Urothelium cell line (cell line): ENCODE measurements at places on chromosomes 11 and 22.

DNA sequence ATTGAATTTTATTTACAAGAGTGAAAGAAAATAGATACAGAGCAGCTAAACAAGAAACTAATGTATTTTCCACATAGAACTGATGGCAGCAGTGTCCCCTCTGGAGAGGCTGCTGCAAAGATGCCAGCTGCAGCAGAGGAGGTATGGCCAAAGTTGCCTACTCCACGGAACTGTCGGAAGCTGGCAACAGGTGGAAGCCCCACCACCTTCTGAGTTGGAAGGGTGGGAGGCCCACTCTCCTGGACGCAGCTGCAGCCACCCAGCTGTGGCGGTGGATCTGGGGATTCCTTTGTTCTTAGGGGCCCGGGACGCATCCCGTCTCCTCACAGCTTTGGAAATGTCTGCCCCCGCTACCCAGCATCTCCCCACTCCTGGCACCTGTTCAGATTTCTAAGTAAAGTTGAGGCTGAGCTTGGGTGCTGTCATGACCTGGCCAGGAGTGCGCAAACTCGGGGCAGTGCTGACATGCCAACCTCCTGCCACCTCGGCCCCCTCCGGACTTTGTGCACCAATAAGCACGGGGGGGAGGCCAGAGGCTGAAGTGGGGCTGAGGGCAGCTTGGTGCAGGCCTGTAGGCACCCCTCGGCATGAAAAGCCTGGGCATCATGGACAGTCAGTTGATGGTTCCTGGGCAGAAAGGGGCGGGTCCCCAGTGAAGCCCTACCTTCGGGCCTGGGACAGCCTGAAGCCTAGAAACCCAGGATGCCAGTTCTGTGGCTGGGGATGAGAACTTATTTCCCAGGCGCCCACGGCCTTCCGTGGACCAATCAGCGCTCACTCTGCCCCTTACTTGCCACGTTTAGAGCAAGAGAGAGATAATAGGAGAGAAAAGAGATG is 1071.4 kb downstream of the JRKL start:
- DNase-seq: no peak

DNA sequence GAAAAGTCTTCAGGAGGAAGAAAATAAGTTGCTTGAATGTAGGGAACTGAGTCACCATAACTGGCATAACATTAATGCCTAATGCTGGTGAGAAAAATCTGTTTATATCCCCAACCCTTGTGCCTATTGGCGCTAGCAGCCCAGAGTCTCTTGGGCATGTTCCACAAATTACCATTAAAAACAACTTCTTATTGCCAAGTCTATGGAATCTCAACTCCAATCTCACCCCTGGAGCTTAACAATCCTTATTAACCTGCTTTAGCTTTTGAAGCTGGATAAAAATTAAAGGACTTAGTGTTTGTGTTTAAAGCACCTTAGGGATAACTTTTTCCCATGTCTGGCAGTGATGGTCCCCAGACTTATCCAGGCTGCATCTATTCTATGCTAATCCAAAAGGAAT is 143.0 kb downstream of the APIP start:
- DNase-seq: no peak

GRCh38 chr22:24370401-24370800 is 57.0 kb upstream of the ADORA2A start:
- DNase-seq: no peak

GRCh38 chr11:12169822-12170221 is 59.4 kb downstream of the MICAL2 start:
- no peak for DNase-seq

GRCh38 chr11:76670485-76671236 is at the start of gene LRRC32:
Gene LRRC32 (minus strand): TSS chr11:76670747. CDS start chr11:76665954, 4,793 bp downstream.
- DNase-seq: no peak

- DNase-seq: no peak
Observed at GRCh38 chr11:32575070-32575469, 8.6 kb upstream of the EIF3M start.

GRCh38 chr11:8219257-8220021 is 44.2 kb downstream of the LMO1 start:
- peak; percentile 72 for DNase-seq

DNA sequence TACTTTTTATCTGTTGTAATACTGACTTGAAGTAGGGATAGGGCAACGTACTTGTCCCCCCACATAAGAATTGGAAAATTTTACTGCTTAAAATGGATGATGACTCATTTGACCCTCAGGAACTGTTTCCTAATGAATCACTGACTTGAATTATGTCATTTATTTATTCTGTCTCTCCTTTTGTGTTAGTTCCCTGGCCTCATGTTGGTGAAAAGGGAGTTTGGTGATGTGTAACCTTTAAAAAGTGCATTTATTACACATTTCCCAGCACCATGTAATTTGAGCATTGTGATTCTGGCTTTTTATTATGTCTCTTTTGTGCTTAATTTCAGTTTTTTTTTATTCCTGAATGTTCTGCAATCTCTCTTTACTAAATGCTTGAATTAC is 20.3 kb upstream of the PGM2L1 start:
- peak; percentile 72 for DNase-seq

DNA sequence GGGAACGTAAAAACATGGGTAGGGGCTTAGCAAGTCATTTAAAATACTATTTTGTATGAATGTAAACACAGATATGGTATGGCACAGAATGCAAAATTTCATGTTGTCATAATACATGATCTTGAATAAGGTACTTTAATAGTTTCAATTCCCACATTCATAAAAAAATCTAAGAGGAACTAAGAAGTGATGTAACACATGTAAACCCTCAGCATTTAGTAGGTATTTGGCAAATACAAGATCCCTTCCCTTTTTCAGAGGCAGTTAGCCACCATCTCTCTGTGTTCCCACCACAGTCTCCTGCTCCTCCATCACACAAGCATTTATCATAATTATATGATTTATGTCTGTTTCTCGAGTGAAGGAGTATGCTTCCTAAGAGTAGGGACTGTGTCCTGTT is 251.8 kb downstream of the TENM4 start:
- DNase-seq: no peak

DNA sequence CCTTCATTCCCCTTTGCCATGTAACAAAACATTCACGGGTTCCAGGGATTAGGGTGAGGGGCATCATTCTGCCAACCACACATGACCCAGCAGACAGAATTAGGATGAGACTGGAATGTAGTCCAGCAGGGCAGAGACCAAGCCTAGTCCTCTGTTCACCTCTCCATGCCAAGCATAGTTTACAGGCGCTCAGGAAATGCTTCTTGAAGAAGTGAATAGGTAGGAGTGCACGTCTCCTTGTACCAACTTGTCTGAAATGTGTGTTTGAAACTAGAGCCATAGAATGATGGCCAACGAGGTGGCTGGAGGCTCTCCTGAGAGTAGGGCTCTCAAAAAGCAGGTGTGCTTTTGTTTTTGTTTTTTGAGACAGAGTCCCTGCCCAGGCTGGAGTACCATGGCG is 8.2 kb downstream of the SPINDOC start:
- DNase-seq: no peak

DNA sequence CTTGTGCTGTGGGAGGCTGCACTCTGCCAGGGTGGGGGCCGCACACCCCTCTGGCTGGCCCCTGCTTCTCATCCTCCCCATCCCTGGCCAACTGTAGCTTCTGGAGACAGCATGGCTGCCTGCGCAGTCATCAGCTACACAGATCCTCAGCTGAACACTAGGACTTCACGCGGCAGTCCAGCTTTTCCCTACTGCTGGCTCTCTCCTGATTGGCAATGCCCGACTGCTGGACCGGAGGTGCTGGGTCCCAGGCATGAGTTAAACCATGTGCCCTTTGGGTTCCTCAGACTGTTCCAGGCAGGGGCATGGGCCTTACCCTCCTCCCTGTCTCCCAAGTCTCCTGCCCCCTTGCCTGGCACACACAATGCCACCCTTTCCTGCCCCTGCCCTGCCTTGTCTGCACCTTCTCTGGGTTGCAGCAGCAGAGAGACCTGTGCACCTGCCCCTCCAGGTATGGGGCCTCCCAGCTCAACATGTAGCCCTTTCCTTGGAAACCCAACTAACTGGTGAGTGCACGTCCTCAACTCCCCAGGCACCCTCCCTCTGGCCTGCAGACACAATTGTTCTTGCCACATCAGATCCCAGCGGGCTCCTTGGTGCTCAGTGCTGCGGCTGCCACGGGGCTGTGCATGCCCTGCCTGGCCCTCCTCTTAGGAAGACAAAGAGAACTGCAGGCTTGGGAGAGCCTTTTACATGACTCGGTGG is 1039.2 kb downstream of the TBC1D22A start:
- no peak for DNase-seq

- DNase-seq: peak; percentile 95
Observed at GRCh38 chr22:26679003-26679629, 21.7 kb downstream of the MIAT start.

DNA sequence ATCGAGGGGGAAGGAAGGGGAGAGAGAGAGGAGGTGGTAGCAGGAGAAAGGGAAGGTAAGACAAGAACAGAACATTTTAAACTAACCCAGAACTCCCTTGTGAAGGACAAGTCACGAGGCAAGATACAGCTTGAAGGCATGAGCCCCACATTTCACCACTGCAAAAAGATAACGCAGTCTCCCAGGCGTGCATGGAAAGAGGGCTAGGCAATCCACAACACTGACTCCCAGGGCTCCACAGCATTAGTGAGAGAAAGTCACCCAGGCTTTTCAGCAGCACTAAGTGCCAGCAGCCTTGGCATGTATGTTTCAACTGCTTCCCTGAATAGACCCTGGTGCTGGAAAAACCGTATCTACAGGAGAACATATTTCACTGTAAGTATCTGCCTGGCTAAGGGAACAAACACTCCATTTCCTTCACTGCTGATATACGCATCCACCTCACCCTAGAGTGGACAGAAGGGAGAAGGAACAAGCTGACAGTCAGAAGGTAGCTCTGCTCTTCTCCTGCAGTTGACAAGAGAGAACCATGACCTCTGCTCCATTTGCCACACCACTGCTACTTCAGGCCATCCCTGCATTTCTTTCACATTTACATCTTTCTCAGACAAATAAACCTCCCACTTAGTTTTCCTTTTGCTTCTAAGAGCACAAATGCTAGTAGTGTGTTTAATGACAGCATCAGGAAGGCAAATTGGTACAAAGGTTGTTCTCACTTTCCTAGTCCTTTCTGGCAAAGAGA is 87.9 kb downstream of the AMBRA1 start:
- no peak for DNase-seq

DNA sequence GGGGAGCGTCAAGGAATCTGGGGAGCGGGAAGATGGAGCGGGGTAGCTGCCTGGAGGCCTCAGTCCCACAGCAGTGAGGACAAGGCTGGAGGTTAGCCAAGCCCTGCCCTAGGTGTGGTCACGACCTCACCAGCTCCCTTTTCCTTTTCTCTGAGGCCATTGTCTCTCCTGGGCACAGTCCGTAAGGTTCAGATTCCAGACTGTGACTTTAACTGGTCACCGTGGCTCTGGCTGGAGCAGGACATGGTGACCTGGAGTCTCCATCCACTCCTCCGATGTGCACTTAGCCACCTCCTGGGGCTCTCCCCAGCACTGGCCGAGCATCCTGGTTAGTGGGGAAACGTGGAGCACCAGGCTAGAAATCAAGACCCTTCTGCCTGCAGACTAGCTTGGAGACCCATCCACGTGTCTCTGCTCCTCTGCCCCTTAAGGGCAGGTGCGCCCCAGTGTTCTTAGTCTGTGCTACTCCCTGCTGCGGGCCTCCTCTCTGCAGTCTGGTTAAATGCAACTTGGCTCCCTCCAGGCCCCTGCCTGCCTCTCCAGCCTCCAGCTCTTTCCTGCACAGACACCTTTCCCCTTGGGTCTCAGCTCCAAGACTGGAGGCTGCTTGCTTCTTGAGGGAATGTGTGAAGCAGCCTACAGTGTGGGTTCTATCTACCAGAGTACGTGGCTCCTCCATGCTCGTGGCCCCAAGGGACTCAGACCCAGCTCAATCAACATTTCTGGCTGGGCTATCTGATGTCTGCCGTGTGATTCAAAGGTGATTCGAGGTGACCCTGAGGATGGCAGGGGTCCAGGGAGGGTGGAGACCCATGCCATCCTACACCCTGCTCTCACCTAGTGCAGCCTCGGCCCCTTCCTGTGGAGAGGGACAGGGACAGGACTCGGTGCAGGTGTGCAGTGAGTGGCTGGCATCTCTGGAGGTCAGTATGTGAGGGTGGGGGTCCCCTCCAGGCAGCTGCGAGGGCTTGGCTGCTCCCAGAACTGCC is 5.2 kb downstream of the SLC25A1 start:
- DNase-seq: no peak

DNA sequence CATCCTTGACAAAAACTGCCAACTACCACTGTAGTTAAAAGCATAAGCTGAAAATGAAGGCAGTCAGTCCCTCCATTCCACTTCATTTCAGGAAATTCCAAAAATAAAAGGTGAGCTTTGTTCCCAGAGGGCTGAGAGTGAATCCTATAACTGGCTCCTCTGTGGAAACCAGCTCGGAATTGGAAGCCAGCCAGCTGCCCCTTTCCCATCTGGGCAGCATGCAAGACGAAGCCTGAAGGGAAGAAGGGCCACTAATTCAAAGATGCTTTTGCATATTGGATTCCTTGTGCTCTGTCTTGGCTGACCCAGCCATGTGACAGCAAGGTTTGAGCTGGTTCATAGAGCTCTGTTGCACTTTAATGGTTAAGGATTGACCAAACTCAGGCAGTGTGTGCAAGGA is 83.4 kb downstream of the ALX4 start:
- no peak for DNase-seq

DNA sequence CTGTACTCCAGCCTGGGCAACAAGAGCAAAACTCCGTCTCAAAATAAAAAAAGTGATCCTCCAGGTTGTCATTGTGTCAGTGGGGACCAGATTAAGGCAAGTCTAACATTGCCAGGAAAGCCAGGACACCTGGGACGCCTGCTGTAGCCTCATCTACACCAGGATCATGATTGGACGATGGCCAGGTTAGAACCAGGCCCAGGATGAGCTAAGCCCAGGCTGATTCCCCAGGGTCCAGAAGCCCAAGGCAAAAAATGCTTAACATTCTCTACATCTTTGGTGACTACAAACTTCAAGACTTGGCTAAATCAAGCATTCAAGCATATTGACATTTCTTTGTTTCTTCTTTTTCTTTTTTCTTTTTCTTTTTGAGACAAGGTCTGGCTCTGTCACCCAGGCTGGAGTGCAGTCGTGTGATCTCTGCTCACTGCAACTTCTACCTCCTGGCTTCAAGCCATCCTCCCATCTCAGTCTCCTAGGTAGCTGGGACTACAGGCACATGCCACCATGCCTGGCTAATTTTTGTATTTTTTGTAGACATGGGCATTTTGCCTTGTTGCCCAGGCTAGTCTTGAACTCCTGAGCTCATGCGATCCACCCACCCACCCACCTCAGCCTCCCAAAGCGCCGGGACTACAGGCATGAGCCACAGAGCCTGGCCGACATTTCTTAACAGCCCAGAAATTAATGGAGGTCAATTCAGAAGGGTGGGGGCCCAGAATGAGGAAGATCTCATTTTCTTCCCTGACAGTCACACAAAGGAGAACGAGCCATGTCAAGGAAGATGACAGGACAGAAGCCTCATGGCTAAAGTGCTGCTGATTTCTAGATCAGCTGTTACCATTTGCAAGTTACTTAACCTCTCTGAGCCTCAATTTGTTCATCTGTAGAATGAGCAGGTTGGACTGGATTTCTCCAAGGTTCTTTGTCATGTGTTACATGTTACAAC is 12.5 kb upstream of the PTPRJ start:
- no peak for DNase-seq

DNA sequence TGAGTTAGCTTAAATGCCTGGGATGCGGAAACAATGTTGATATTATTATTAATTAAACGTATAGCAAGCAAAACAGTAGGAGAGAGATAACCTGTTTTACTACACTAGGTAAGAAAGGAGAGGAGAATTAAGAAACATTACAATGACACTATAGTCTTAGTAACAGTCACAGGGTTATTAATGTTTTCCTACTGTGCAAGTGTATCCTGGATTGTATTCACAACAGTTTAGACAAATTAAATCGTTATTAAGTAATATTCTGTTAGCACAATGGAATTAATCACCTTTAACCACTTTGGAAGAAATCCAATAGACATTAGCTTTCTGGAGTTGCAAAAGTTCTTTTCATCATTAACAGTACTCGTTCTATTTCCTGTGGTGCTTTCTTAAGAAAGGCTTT is 3.4 kb downstream of the FAM181B start:
- DNase-seq: no peak
